ENCODE measurements at places on chromosomes 13 and 19.

- no peak for DNase-seq
These were observed 327.2 kb downstream of the LMO7 start for GRCh38 chr13:75963302-75963701.

- no peak for DNase-seq
These were observed 775 bp downstream of the RAX2 start for GRCh38 chr19:3771000-3771905.

GRCh38 chr19:11087870-11088505, 1.3 kb upstream of the LDLR start:
- DNase-seq, result no peak

DNA sequence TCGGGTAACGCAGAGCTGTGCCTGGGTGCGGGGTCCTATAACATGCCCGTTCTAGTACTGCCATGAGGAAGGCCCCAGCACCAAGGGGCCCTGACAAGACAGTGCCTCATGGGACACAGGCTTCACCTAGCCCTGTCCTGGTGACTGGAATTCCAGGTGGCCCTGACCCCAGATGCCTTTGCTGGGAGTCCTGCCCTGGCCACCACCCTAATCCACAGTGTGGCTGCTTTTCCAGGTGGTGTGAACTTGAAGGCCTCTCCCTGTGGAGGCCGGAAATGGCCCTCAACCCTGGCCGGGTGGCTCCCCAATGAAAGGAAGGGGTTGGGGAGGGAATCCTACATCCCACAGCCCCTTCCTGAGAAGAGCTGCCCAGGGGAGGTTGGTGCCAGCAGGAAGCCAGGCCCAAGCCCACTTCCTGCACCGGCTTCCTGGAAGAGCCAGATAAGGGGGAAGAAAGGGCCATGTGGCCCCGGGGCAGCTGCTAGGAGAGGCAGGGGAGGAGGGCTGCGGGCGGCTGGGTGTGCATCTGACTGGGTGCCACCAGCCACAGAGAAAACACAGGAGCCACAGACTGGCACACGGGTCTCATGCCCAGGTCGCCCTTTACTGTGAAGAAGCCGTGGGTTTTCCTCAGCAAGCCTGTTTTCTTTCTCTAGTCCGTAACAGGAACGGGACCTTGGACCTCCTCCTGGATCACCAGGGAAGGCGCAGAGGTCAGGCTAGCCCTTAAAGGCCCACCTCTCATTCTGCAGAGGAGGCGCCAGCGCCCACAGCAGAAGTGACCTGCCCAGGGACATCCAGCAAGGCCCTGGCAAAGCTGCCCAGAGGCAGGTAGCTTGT, 4.7 kb downstream of the LSM4 start:
- DNase-seq, result no peak

DNA sequence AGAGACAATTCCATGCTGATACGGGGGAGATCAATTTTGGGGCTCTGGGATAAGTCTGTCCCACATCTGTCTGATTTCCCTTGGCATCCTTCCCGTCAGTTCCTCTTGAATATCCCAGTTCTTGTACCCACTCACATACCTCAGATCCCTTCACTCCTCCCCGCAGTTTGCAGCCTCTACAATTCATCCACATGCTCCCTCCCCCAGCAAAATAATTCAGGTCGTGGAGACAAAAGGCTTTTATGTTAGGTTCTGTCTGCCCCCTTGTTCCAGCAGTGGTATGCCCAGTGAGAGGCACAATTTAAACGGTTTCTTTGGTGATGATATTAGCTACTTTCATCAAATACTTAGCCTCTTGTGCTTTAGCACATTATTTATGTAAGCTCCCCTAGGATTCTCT, 9.6 kb downstream of the RPS16 start:
- no peak for DNase-seq

GRCh38 chr13:33518452-33518851, 232.9 kb upstream of the STARD13 start:
- no peak for DNase-seq

- no peak for DNase-seq
These were observed 39.1 kb downstream of the GPR12 start for GRCh38 chr13:26721251-26722121.

GRCh38 chr13:99322297-99323103, 15.3 kb upstream of the GPR183 start:
- peak; percentile 93 for DNase-seq

GRCh38 chr13:39281539-39282150, 243.4 kb downstream of the NHLRC3 start:
- DNase-seq, result no peak

DNA sequence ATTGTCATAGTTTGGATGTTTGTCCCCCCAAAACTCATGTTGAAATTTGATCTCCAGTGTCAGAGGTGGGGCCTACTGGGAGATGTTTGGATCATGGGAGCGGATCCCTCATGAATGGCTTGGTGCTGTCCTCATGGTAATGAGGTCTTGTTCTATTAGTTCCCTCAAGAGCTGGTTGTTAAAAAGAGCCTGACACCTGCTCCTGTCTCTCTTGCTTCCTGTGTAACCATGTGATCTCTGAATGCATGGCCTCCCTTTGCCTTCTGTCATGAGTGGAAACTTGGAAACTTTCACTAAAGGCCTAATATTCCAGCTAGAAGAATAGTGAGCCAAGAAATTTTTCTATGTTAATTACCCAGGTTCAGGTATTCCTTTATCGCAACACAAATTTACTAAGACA, 311.4 kb upstream of the ATXN8OS start:
- DNase-seq, result no peak

DNA sequence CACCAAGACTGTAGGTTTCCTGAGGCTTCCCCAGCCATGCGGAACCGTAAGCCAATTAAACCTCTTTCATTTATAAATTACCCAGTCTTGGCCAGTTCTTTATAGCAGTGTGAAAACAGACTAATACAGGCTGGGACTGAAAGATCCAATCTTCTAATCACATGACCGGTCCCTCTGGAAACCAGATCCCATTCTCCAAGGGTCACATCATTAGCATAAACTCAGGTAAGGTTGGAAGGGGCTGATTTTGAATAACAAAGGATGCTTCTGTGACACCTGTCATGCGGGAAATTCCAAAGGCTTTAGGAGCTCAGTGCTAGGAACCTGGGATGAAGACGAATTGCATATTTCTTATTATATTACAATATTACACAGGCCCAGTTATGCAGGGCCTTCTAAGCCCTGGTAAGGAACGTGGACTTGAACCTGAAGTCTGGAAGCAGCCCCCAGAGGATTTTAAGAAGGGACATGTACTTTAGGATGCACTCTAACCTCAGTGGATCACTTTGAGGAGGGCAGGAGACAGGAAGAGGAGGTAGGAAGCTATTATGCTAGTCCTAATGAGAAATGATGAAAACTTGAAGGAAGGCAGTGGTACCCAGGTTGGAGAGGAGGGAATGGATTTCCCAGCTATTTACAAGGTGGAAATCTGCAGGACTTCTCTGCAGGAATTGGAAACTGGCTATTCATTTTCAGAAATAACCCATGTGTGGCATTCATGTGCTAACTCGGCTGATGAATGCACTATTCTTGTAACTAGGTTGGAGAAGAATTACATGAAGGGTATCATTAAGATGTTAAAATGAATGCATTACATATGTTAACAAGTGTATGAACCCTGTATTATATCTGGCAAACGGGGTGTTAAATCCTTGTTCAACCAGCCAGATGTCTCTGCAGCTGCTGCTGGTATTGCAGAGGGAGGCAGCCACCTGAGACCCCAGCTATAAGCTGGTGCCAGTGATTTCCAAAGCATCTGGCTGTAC, 19.3 kb downstream of the TNFSF11 start:
- no peak for DNase-seq
